Osteocyte (in vitro differentiated cells): ENCODE measurements at places on chromosomes 2 and 18. TPM values are rescaled to one million over a fixed set of nuclear protein-coding genes. Genes with fewer than 3 reads are reported as not detected.

DNA sequence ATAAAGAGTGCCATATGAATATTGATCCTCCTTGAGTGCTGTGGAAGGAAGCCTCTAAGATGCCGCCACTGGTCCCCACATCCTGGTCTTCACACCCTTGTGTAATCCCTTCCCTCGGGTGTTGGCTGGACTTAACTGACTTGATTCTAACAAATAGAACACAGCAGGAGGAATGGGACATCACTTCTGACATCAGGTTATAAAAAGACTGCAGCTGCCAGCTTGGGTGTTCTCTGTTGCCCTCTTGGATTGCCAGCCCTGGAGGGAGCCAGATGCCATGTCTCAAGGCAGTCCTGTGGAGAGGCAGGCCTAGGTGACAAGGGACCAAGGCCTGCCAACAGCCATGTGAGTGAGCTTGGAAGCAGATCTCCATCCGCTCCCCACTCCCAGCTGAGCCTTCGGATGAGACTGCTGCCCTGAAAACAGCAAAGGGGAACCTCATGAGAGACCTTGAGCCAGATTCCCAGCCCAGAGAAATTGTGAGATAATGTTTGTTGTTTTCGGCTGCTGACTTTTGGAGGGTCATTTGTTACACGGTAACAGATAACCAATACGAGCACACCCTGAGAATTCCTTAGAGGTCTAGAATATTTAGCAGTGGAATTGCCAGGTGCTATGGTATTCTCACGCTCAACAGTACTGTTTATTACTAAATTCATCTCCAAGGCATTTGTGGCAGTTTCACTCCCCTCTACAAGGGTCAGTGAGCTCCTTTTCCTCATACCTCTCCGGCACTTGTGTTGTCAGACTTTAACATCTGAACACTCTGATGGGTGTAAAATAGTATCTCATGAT is 32.5 kb downstream of the HPCAL1 start:
- no peak for DNase-seq

- DNase-seq: no peak
Observed at GRCh38 chr2:105244451-105244850, 2.9 kb downstream of the GPR45 start.

- DNase-seq: no peak
Observed at GRCh38 chr2:181774685-181775084, 94.4 kb upstream of the NEUROD1 start.

DNA sequence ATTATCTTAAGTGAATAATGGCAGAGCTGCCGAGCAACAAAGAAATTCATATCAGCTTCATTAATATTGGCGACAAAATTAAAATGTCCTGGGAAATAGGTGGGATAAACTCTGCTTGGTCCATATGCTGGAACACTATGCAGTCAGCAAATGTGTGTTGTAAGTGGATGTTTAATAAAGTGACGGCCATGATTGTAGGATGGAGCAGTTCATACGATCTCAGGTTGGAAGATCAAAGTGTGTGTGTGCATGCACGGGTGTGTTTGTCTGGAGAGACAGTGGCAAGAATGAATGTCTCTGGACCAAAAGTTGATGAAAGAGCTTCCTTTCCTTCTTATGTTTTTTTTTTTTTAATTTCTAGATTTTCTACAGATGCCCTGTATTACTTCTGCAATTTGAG is 14.8 kb downstream of the TWIST2 start:
- no peak for DNase-seq

The MZT2A gene
- 106 and 110 TPM in 2 replicates for total RNA-seq

The MYO5B gene
- not detected in 2 replicates for total RNA-seq
